ENCODE measurements at places on chromosomes 6 and 20. TPM values are rescaled to one million over a fixed set of nuclear protein-coding genes. Genes with fewer than 3 reads are reported as not detected.

- DNase-seq = no peak
Measured at GRCh38 chr6:29730575-29731126, 7.4 kb downstream of the HLA-F start.

DNA sequence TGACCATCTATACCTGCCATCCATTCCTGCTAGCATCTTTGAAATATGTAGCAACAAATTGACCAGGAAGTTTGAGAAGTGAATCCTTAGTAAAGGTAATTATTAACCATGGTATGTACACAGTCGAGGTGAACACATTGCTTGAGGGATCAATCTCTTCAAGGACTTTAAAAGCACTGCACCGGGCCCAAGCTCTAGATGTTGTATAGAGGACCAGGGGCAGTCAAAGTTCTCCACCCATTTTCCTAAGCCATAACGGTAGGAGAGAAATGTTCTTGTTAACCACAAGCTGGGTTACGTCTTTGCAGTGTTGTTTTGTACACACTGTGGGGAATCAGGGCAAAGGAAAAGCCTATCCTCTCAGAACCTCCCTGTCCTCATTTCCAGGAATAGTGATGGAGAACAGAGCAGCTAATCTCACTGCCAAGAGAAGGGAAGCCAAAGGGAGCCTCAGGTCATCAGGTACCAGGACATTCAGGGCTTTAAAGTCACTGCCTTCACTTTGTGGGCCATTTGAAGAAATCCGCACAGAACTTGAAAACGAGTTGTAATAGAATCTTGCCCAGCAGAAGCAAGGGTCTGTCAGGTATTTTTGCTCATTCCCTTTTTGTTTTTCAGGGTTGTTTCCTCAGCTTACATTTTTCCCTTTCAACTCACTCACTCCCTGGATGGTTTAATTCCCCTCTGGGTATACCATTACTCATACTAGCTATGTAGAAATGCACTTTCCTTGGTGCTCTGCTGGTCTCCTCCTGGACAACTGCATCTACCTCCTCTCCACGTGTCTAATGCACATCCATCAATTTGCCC is 5.3 kb upstream of the PM20D2 start:
- DNase-seq = no peak

GRCh38 chr6:144297511-144298100 is 12.5 kb downstream of the UTRN start:
- DNase-seq = no peak

GRCh38 chr6:25136854-25137253 is 142.3 kb upstream of the CARMIL1 start:
- DNase-seq = no peak

DNA sequence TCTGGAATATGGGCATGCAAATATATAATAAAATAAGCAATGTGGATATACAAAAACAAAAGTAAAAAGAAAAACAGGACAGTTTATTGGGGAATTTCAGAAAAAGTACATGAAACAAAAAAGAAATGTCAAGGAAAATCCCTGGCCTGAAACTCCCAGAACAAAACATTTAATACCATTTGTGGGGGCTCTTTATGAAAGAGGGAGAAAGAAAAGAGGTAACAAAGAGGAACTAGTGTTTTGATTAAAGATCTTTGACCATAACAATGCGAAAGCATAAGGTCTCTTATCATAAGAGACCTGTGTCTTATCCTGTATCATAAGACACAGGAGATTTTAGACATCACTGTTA is 88.6 kb upstream of the ARID1B start:
- no peak for DNase-seq

DNA sequence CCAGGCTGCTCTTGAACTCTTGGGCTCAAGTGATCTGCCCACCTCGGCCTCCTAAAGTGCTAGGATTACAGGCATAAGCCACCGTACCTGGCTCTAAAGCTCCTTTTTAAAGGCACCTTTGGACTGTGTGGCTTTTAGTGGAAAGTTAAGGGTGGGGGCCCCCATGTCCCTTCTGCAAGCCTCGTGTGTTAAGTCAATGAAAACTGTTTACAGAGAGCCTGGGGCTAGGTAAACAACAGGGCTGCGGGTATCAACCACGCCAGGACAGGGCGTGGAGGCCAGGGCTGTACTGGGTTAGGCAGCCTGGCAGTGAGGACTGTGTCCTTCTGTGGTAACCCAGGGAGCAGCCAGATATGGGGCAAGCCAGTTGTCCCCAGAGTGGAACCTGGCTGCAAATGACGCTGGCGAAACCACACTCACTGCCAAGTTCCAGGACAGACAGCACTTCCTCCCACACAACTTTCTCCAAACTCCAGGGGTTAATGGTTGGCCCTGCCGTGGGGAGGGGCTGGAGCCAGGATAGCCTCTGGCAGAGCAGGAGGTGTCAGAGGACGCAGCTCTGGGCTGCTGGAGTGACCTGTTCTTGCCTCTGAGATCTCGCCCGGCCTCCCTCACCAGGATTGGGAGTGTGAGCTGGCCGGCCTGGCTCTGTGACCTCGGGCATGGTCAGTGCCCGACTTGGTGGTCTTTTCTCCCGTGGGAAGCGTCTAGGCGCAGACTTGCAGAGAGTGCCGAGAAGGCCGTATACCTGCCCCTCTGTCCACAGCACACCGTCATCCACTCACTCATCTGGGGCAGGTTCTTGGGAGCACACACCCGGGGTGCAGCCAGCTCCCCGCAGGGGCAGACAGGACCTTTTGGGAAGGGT is 3.2 kb downstream of the SLC17A9 start:
- DNase-seq = no peak

- DNase-seq = no peak
Measured at GRCh38 chr20:51526106-51526470, 16.4 kb downstream of the NFATC2 start.

DNA sequence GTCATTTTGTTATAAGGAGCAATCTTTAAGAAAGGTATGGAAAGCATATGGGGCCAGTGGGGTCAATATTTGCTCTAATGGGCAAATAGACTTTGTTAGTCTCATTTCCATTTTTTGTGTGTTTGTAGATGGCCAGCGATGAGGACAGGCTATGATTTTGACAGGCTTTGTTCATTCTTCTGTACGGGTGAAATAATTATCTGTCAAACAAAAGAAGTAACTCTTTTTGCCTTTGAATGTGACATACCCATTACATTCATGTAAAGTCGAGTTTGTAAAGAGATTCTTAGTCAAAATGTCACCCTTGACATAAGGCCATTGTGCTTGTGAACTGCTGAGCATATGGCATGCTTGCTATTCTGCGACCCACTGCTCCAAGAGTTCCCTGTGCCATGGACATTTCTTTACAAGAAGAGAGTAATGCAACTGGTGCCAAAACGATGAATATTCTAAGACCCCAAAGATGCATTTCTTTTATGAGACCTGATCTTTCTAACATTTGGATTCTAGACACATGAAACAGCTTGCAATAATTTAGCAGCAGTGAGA is 38.2 kb upstream of the JAG1 start:
- DNase-seq = no peak

DNA sequence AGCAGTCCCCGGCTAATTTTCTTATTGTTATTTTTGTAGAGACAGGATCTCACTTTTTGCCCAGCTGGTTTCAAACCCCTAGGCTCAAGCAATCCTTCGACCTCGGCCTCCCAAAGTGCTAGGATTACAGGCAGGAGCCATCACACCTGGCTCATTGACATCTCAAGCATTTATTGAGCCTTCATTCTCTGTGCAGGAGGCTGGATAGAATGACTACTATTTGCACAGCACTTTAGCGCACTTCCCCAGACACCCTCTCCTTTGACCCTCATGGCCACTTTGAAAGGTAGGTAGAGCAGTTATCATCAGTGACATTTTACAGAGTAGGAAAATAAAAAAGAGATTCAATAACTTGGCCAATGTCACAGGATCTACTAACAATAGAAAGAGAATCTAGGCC is 124.0 kb upstream of the STXBP5 start:
- DNase-seq = no peak

The SLC22A2 gene
- 14.3 TPM for polyA plus RNA-seq

GRCh38 chr6:40792183-40792582 is 205.0 kb upstream of the LRFN2 start:
- DNase-seq = no peak

DNA sequence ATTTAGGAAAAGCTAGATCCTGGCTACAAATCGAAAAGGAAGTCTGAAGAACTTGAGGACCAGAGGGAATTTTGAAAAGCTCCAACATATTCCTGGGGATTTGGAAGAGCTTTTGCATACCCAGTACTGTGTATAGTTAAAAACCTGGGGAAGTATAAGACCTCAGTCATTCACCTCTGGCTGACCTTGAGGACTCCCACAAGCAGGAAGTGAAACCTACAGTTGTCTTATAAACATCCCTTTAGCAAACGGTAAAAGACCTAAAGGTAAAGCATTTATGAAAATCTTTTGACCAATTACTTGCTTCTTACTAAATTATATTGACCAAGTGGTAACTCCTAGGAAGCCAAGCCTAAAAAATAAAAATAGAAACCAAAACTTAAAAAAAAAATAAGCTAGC is 175.0 kb downstream of the HAO1 start:
- DNase-seq = no peak

- DNase-seq = no peak
Measured at GRCh38 chr20:13865156-13865555, 80.3 kb downstream of the NDUFAF5 start.

- DNase-seq = no peak
Measured at GRCh38 chr20:21812379-21812778, 106.9 kb downstream of the PAX1 start.

The CYP39A1 gene
- 6.8 TPM for polyA plus RNA-seq

DNA sequence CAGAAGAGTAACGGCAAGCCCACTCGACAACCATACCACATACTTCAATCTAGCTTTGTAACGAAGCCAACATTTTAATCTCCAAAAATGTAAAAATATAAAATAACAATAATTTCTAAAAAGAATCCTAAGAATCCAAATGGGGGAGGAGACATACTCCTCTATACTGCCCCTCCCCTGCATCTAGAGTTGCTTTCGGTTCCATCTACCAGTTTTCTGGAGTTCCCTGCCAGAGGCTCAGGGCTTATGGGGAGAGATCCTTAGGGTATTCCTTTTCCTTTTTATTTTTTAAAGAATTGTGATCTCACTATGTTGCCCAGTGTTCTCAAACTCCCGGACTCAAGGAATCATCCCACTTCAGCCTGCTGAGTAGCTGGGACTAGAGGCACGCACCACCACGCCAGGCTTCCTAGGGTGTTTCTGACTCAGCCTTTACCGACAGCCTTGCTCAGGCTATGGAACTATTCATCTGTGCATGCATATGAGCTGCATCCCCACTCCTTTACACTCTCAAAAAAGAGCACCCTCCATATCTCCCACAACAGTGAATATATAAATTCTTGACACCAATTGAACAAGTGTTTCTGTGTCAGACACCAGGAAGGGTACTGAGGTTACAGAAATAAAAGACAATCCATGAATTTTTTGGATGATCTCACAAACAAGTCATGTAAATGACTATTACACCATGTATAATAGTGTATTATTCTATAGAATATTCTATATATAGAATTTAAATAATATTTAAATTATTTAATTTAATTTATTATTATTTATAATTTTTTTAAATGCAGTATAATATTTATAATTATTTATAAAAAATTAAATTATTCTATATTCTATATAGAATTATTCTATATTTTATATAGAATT is 40.7 kb upstream of the UBR2 start:
- no peak for DNase-seq

GRCh38 chr6:170134031-170134470 is 156.8 kb downstream of the DLL1 start:
- no peak for DNase-seq

DNA sequence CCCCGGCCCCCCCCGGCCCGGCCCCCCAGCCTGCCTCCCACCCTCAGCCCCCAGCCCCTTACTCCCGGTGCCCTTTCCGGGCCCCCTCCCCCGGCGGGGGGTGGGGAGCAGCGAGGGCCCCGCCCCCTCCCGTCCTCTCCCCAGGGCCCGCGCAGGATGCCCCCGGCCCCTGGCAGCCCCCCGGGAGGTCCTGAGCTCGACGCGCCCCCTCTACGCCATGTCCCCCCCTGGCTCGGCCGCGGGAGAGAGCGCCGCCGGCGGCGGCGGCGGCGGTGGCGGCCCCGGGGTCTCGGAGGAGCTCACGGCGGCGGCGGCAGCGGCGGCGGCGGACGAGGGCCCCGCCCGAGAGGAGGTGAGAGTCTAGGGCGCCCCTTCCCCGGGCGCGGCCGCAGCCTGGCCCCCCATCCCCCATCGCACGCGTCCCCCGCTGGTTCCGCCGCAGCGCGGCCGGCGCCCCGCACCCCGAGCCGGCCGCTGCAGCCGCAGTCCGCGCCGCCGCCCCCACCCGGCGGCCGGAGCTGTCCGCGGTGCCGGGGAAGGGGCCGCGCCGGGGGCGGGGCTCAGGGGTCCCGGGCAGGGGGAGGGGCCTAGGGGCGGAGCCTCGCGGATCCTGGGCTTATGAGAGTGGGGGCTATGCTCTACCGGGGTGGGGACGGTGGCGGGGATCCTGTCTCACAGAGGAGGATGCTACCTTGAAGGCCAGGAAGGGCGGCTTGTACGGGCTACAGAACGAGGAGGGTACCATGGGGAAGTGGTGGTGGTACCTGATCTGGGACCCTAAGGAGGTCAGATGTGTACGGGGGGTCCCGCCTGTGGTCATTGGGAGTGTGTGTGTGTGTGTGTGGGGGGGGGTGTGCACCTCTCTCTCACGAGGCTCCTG is 516 bp downstream of the TMEM151B start:
- no peak for DNase-seq

The MRAP2 gene
- 3.2 TPM for polyA plus RNA-seq

DNA sequence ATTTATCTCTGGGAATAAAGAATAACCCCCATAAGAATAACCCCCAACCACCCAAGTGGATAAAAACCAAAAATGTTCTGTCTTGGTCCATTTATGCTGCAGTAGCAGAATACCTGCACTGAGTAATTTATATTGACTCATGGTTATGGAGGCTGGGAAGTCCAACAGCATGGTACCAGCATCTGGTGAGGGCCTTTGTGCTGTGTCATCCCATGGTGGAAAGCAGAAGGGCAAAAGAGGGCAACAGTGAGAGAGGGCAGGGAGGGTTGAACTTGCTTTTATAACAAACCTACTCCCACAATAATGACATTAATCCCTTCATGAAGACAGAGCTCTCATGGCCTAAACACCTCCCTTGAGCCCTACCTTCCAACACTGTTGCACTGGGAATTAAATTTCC is 133.7 kb downstream of the ERMARD start:
- no peak for DNase-seq

The LAMA4 gene
- 108 TPM for polyA plus RNA-seq

The ZNF391 gene
- polyA plus RNA-seq = 13.5 TPM

DNA sequence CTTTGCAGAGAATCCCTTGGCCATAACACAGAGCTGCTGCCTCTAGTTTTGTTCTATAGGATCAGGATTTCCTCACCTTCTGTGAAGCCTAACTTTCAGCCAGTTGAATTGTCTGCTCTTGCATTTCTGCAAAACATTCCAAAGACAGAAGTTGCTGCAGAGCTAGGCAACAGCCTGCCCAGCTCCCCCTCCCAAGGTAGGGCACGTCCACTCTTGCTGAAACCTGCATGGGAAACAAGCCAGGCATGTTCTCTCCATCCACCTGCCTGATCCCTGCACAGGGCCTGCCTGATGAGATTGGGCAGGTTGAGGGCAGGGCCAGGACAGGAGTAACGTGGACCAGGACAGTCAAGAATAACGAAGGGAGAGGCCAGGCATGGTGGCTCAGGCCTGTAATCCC is 58.9 kb upstream of the NAA20 start:
- no peak for DNase-seq

The DLL1 gene
- 8.2 TPM for polyA plus RNA-seq

The RMND1 gene
- 57.5 TPM for polyA plus RNA-seq

The CFAP61 gene
- polyA plus RNA-seq = 2.8 TPM

All from left kidney (tissue), 8 donors.